ENCODE measurements at places on chromosomes 4 and X.

GRCh38 chr4:185956544-185956940 lies 112.4 kb upstream of the TLR3 start:
- DNase-seq: no peak

DNA sequence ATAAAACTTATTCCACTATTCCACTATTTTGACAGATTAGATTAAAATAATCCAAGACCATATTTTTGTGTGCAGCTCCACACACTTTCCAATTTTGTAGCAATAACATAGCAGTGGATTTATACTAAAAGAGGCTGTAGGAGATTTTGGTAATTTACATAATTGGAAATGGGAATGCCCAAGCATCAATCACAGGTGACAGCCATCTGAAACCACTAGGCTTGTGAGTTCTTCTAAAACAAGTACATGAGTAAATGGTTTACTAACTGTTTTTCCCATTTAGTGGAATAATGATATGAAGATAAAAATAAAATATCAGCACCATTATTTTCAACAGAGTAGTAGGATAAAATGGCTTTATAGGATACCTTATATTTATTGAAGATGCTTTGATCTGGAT lies 4.4 kb downstream of the ANK2 start:
- DNase-seq: no peak

- no peak for DNase-seq
Observed at GRCh38 chr4:76514087-76514486, 79.1 kb downstream of the SHROOM3 start.

GRCh38 chrX:43836435-43837184 lies 45.6 kb downstream of the MAOB start:
- DNase-seq: no peak

DNA sequence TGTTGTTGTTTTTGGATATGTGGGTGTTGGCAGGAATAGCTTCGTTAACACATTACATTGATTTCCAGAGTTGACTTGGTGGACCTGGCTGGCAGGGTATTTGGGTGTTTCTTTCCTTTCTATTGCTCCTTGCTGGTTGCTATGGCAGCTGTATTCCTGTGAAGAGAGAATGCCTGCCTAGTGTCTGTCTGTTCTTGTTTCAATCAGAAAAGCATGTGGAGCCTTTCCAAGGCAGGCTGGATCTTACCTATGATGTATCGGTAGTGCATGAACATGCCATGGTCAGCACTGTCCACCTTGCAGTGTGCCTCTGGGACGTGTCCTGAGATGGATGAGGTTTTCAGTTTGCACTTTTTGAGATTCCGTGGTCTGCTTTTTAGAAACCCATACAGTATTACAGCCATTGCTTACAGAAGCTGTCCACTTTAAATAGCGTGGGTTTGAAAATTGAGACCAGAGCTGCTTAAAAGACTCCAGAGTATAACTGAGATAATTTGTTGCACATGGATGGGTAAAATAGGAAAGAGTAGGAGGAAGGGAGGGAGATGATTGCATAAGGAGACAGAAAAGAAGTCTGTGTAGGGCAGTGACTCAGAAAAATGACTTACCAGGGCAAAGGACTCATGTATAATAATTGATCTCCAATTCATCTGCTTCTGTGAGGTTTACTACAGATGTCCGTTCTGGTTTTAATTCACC lies 20.0 kb upstream of the AADAT start:
- DNase-seq: no peak

DNA sequence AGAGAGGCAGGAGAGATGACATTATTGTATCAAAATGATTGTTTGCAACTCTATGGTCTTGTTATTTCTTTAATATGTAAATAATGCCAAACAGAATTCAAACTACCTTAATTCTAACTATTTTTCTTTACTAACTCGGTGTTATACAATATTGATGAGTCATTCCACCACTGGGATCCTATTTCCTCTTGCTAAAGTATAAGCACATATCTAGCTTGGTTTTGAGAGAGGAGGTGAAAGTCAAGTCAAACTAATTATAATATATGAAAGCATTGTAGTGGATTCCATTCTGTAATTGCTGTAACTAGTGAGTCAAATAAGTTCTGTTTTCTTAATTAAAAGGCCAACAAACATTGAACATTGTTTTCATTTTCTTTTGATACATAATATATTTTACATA lies 837.6 kb downstream of the PDHA2 start:
- DNase-seq: no peak

DNA sequence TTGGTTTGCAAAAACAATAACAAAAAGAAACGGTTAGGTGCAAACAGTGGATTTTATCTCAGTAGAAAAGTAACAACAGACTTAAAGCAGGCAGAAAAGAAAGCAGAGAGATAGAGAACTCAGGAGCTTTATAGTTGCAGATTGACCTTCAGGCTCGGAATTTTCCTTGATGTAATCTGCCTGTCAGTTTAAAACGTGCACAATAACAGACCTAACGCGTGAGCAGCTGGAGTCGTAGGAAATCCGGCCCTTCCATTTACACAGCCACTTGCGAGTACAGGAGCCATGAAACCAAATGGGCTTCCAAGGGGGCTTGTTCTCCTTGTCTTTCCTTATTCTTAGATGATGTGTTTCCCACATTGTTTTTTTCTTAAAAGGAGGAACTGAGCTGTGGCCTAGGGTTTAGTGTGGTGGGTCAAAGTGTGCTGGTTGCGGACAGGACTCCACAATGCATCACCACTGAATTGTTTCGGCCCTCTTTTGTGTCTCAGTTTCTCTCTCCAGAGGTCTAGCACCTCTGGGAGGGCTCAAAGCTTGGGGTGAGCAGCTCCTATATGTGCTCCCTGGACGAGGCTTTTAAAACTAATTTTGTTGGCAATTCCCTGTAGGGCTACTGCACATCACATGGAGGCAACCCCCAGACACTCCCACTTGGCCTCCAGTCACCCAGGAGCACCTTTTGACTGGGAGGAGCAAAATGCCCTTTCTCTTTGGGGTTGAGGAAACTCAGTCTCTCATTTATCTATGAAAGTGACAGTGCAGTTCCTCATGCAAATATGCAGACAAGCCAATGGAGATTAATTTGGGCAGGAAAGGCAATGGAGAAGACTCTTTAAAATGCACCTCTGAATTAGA lies 13.9 kb upstream of the MPP1 start:
- DNase-seq: no peak

- no peak for DNase-seq
Observed at GRCh38 chr4:74402692-74403456, 37.9 kb downstream of the EREG start.

DNA sequence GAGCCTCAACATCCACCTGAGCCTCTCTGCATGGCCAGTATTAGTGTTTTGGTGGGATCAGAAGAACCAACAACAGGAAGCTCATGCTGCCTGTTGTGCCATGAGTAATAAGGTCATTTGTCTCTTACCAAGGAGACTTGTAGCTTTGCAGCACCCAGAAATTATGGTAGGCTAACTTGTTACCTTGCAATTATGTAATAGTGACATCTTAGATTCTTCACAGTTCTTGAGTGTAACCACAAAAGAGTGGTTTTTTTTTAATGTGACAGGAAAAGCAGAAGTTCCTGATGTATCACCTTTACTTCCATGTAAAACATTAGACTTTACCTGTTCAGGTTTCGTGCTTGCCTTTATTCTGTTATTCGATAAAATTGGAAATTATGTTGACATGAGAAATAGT lies 263.9 kb upstream of the CXXC4 start:
- DNase-seq: no peak

- no peak for DNase-seq
Observed at GRCh38 chr4:26032142-26032541, 118.1 kb downstream of the SMIM20 start.
